ENCODE measurements at places on chromosomes 1 and 21. TPM values are rescaled to one million over a fixed set of nuclear protein-coding genes. Genes with fewer than 3 reads are reported as not detected.

DNA sequence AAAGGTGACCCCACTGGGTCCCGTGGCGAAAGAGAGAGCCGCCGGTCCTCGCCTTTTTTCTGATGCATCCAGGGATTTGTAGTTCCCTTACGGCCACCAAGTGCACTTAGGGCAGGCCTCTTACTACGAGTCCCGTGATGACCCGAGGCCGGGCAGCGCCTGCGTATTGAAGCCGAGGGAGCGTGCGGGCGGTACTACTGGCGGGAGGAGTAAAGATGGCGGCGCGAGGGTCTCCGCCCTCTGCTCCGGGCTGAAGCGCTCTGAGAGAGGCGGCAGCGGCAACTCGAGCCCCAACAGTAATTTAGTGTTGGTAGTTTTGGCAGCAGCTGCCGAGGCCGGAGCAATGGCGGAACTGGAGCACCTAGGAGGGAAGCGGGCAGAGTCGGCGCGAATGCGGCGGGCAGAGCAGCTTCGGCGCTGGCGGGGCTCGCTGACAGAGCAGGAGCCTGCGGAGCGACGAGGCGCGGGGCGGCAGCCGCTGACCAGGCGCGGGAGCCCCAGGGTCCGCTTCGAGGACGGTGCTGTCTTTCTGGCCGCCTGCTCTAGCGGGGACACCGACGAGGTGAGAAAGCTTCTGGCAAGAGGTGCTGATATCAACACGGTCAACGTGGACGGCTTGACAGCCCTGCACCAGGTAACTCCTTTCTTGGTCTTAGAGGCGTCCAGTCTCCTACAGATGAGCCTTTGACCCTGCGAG is at the start of gene PPP1R12B:
Gene PPP1R12B (plus strand): TSS at position 191 of the 697 bp plus-strand sequence. CDS start 153 bp downstream, at position 344.
- H3K4me3 ChIP-seq: peak within 1 kb of the TSS; percentile 97
- peak within 1 kb of the TSS; percentile 81 for H3K27ac ChIP-seq
- DNase-seq: peak; percentile 95
- no peaks in the 10 kb centered on the region for H3K36me3 ChIP-seq

- DNase-seq: no peak
- no peaks in the 10 kb centered on the region for H3K4me1 ChIP-seq
- H3K4me3 ChIP-seq: no peak overlapping the region
- no peaks in the 10 kb centered on the region for H3K27me3 ChIP-seq
- no peaks in the 10 kb centered on the region for H3K36me3 ChIP-seq
- H3K27ac ChIP-seq: no peak overlapping the region
Observed at GRCh38 chr1:179156026-179156425, 73.5 kb downstream of the ABL2 start.

- no peaks in the 10 kb centered on the region for H3K27me3 ChIP-seq
- DNase-seq: no peak
- H3K4me3 ChIP-seq: no peak overlapping the region
- H3K4me1 ChIP-seq: no peaks in the 10 kb centered on the region
Observed at GRCh38 chr1:160127865-160128523, 12.4 kb downstream of the ATP1A2 start.

DNA sequence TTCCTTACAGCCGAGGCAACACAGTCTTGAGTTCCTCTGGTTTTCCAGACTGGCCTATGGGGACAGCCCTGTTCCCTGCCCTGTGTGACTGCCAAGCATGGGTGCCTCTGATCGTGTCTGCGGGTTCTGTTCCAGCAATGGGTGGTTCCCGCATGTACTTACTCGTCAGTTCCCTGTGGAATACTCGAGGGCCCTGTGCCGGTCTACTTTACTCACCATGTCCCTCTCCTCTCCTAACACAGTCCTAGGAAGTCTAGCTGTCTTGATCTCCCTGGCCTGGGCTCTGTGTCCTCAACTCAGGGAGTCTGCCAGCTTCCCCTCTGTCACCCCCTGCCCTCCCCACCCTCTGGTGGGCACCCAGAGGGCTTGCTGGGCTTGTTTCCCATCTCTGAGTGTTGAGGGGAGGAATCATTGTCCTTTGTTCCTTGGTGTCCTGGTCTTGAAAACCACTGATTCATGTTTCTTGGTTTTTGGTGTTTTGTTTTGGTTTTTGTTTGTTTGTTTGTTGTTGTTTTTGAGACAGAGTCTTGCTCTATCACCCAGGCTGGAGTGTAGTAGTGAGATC is 36.0 kb downstream of the TRAPPC10 start:
- no peaks in the 10 kb centered on the region for H3K4me1 ChIP-seq
- H3K27me3 ChIP-seq: no peaks in the 10 kb centered on the region
- DNase-seq: no peak
- no peak overlapping the region for H3K4me3 ChIP-seq
- H3K27ac ChIP-seq: no peak overlapping the region

GRCh38 chr1:161849518-161849917 is 83.4 kb downstream of the ATF6 start:
- no peak overlapping the region for H3K4me3 ChIP-seq
- H3K4me1 ChIP-seq: no peaks in the 10 kb centered on the region
- H3K27me3 ChIP-seq: no peaks in the 10 kb centered on the region
- no peak overlapping the region for H3K27ac ChIP-seq

- no peaks in the 10 kb centered on the region for H3K27me3 ChIP-seq
- H3K36me3 ChIP-seq: no peaks in the 10 kb centered on the region
- H3K4me3 ChIP-seq: no peak overlapping the region
- no peak overlapping the region for H3K27ac ChIP-seq
- DNase-seq: no peak
Observed at GRCh38 chr1:151476083-151476482, 16.8 kb upstream of the POGZ start.

DNA sequence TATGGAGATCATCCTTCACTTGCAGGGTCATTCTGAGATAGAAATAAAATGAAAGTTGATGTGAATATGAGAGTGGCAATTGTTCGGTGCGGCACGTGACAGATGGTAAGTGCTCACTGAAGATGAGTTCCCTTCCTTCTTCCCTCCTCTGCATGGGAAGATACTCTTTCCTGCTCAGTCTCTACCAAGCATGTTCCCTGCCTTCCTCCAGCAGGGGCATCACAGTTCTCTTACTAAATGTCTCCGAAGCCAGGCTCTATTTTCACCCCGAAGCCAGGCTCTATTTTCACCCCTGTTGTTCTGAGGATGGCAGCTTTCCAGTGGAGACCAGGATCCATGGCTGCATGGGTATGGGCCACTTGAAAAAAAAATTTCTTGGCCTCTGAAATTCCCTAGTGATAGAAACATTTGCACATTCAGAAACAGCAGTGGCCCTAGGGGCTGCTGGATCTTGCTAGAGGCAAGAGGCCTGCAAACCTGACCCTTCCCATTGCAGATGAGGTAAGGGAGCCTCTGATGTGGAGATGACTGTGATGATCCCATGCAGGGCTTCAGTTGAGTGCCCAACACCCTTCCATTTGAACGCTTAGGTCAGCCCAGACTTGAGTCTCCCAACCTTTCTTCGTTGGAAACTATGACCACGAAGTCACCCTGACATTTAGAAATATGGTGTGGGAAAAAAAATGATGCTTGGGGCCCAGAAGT is 123.7 kb upstream of the HMGB4 start:
- no peaks in the 10 kb centered on the region for H3K4me1 ChIP-seq
- DNase-seq: no peak
- H3K27ac ChIP-seq: no peak overlapping the region
- no peaks in the 10 kb centered on the region for H3K36me3 ChIP-seq

The C1orf94 gene
- total RNA-seq: not detected

- H3K36me3 ChIP-seq: no peaks in the 10 kb centered on the region
- no peak overlapping the region for H3K4me3 ChIP-seq
- DNase-seq: no peak
- H3K27me3 ChIP-seq: no peaks in the 10 kb centered on the region
Observed at GRCh38 chr1:167808690-167809089, 86.9 kb downstream of the MPZL1 start.

The DMBX1 gene
- total RNA-seq: not detected

- no peak overlapping the region for H3K4me3 ChIP-seq
- no peaks in the 10 kb centered on the region for H3K36me3 ChIP-seq
- no peaks in the 10 kb centered on the region for H3K4me1 ChIP-seq
Observed at GRCh38 chr1:237444120-237444790, 402.3 kb downstream of the RYR2 start.

The BRINP3 gene
- 44.3 TPM for total RNA-seq

The ATAD3C gene
- not detected for total RNA-seq

The PLEKHA6 gene
- total RNA-seq: 71.1 TPM

The LEFTY1 gene
- total RNA-seq: 9.1 TPM

DNA sequence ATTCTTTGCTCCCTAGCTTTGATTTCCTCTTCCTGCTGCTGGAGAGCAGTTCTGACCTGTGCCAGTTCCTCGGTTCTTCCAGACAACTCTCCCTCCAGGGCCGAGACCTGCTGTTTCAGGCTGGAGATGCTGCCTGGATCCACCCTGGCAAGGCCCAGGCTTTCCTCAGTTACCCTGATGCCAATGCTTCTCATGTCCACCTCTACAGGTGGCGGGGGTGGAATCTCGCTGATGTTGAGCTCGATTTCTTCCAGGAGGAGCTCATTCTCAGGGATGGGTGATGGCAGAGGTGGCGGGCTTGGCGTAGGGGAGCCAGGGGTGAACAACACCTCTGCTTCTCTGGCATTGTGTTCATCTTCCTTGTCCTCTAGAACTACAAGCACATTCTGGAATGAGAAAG is 45.3 kb downstream of the KANK4 start:
- no peaks in the 10 kb centered on the region for H3K36me3 ChIP-seq
- H3K4me1 ChIP-seq: no peaks in the 10 kb centered on the region
- DNase-seq: no peak
- H3K27me3 ChIP-seq: no peaks in the 10 kb centered on the region

DNA sequence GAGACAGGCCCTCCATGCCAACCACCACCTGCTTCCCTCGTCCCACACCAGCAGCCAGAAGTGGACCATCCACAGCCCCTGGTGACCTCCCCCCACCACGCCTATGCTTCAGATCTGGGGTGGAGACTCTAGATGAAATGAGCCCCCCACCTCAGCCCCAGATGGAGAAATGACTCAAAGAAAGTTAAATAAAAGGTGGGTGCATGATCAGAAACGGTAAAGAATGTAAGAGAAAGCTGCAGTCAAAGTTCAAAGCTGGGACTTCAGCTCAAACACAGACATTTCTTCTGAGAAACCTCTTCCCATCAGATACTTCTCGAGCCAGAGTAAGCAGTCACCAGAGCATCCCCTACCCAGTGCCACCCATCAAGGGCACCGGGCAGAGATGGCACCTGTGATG is 43.1 kb upstream of the HMGB4 start:
- H3K4me3 ChIP-seq: no peak overlapping the region
- DNase-seq: no peak
- no peaks in the 10 kb centered on the region for H3K36me3 ChIP-seq
- H3K27me3 ChIP-seq: no peaks in the 10 kb centered on the region

The ACADM gene
- total RNA-seq: 59.6 TPM

The COX20 gene
- 28.3 TPM for total RNA-seq

DNA sequence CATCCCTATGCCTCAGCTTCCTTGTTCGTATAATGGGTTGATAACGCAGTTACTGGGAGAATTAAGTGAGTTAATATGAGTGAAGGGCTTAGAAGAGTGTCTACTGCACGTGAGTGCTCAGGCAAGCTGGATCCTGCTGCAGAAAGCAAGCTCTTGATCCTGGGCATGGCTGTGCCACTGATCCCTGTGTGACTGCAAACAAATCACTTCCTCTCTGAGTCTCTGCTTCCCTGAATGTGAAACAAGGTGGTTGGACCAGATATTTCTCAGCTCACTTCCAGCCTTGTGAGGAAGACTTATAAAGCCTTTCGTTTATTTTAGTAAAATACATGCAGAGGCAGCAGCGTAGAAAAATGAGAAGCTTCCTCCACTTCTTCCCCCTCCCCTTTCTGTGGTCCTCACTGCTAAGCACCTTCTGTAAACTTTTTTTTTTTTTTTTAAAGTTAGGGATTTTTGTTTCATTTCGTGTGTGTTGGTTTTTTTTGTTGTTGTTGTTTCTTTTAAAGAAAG is 13.8 kb downstream of the PSEN2 start:
- no peak overlapping the region for H3K27ac ChIP-seq
- H3K4me3 ChIP-seq: no peak overlapping the region
- peaks cover 5% of the 10 kb centered on the region for H3K4me1 ChIP-seq
- no peaks in the 10 kb centered on the region for H3K27me3 ChIP-seq

- H3K27ac ChIP-seq: no peak overlapping the region
- no peaks in the 10 kb centered on the region for H3K27me3 ChIP-seq
- no peak for DNase-seq
Observed at GRCh38 chr1:147567594-147568381, 26.5 kb downstream of the BCL9 start.

The S100A7 gene
- not detected for total RNA-seq

DNA sequence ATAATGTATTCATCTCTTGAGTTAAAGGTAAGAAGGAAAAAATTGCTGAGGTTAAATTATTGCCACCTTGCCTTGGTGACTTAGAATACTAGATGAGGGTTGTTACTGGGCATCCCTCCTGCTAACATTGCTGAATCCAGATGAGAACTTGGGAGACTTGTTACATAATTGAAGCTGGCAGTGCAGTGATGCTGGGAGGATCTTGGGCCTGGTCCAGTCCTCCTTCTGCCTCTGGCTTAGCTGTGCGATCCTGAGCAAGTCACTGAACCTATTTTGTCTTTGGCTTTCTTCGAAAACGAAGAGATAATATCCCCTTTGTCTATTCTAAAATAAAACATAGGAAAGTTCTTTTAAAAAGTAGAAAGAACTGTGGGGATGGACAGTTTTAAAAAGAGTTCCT is 244.9 kb upstream of the NRIP1 start:
- no peak overlapping the region for H3K27ac ChIP-seq
- H3K36me3 ChIP-seq: no peaks in the 10 kb centered on the region
- H3K4me3 ChIP-seq: no peak overlapping the region
- H3K4me1 ChIP-seq: no peaks in the 10 kb centered on the region

DNA sequence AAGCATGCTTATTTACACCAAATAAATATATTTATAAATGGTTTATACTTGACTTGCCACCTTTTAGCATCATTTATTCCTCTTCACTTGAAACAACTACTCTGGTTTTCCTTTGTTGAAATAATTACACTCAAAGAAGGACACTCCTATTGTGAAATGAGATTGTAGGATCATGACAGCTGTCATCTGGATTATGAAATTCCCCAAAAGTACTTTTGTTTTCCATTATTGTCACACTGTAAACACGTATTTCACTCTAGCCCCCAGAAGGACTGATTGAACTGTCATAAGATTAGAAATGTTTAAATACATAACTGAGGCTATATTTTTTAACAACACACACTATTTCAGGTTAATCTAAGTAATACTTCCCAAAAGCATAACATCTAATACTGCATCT is 593.8 kb downstream of the LRRIQ3 start:
- no peak overlapping the region for H3K27ac ChIP-seq
- no peak overlapping the region for H3K4me3 ChIP-seq
- no peaks in the 10 kb centered on the region for H3K4me1 ChIP-seq
- H3K27me3 ChIP-seq: no peaks in the 10 kb centered on the region
- no peak for DNase-seq

All from Peyer's patch (tissue), 4 donors.